ENCODE measurements at places on chromosomes 12 and 14. TPM values are rescaled to one million over a fixed set of nuclear protein-coding genes. Genes with fewer than 3 reads are reported as not detected.

GRCh38 chr14:74843653-74844052 is 32.3 kb downstream of the PROX2 start:
- DNase-seq: no peak

GRCh38 chr14:31867570-31867969 is 209.5 kb upstream of the ARHGAP5 start:
- DNase-seq: no peak

DNA sequence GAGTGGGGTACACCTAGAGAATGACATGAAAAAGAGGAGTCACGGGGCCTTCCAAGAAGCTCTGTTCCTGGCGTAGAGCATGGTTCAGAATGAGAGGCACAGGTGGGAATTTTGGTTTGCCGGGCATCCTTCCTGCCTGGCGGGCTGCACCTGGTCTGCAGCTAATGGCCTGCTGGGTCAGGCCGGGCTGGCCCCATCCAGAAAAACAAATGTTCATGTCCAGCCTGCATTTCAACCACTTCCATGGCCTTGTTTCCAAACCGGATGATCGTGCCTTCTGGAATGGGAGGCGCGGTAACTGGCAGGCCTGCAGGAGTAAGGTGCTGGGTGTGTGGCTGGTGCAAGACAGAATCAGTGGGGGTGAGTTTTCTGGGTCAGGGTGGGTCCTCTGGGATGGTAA is 14.4 kb downstream of the TEAD4 start:
- DNase-seq: no peak

DNA sequence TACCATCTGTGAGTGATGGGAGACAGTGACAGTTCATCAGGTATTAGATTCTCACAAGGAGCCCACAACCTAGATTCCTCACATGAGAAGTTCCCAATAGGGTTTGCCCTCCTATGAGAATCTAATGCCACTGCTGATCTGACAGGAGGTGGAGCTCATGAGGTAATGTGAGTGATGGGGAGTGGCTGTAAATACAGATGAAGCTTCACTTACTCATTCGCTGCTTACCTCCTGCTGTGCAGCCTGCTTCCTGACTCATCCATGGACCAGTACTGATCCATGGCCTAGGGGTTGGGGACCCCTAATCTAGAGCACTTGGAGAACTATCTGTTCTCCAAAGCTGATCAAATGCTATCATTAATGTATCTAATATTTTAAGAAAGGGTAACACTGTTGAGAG is 17.7 kb downstream of the CLEC2D start:
- no peak for DNase-seq

GRCh38 chr12:3225154-3225795 is 148.1 kb downstream of the TSPAN9 start:
- DNase-seq: no peak

DNA sequence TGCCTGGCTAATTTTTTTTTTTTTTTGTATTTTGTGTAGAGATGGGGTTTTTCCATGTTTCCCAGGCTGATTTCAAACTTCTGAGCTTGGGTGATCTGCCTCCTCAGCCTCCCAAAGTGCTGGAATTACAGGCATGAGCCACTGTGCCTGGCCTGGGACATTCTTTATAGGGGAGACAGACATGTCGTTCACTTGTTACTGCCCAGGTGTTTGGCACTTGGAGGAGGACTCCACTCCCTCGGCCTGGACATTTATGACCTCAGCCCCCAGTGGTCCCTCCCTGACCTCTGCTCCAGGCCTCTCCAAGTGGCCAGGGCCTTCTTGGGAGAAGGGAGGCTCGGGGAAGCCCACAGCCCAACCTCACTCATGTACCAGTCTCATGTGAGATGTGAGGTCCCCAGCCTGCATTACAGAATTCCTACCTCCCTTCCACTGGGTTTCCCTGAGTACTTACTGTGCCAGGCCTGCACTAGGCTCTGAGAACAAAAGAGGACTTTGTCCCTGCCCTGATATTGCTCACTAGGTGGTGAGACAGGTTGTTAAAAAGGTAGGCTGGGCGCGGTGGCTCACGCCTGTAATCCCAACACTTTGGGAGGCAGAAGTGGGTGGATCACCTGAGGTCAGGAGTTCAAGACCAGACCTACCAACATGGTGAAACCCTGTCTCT is 9.7 kb upstream of the POP5 start:
- DNase-seq: no peak

GRCh38 chr12:6093764-6094163 is 30.7 kb downstream of the VWF start:
- DNase-seq: no peak

DNA sequence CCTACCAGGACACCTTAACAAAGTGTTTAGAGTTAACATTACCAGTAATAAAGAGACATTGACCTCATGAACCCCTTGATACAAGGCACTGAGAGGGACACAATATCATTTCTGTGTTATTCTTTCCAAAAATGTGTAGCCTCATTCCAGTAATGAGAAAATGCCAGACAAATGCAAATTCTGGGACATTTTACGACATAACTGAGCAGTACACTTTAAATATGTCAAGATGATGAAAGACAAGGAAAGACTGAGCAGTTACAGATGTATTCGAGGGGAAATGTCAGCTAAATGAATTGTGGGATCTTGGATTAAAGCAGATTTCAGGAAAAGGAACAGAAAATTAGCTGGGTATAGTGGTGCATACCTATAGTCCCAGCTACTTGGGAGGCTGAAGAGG is 255.6 kb downstream of the ERC1 start:
- DNase-seq: no peak

GRCh38 chr12:124693111-124693723 is 125.8 kb upstream of the NCOR2 start:
- DNase-seq: no peak

GRCh38 chr12:49730568-49731101 is 10.7 kb upstream of the TMBIM6 start:
- no peak for DNase-seq

GRCh38 chr12:13230500-13230899 is 34.0 kb downstream of the EMP1 start:
- DNase-seq: no peak

DNA sequence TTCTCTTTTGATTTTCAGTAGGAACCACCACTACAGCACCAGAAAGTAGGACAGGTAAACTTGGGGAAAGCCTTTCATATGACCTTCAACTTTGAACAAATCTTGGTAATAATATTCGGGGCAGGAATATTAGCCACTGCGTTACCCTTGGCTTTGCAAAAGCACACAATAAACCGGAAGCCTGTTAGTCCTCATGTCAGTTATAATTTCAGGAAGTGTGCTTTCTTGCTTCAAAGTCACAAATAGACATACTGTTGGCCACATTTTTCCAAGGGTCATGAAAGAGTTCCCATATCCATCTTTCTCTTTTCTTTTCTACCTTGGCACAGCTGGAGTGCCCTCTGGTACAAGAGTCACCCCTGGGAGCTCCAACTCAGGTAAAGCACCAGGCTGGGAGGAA is 167.2 kb upstream of the CNTN1 start:
- DNase-seq: no peak

DNA sequence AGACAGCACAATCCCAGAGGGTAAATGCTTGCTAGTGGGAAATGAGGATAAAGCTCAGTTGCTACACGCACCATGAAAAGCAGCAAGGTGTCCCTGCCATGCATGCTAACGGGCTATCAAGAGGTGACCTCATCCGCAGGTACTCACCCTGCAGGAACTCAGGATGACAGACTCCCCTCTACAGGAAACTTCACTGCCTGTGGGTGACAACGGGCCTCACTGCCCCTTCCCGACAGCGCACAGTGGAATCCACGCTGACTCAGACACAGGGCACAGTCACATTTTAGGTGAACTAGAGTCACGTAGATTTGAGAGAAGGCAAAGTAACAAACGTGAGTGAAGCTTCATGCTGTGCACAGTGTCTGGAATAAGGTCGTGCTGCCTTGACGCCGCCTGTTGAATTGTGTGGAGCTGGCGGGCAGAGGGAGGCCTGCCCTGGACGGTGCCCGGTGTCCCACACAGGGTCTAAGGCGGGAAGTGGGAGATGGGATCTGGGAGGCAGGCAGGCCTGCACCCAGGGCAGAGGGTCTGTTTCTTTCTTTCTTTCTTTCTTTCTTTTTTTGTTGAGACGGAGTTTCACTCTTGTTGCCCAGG is 331.8 kb downstream of the TMEM132D start:
- DNase-seq: no peak

DNA sequence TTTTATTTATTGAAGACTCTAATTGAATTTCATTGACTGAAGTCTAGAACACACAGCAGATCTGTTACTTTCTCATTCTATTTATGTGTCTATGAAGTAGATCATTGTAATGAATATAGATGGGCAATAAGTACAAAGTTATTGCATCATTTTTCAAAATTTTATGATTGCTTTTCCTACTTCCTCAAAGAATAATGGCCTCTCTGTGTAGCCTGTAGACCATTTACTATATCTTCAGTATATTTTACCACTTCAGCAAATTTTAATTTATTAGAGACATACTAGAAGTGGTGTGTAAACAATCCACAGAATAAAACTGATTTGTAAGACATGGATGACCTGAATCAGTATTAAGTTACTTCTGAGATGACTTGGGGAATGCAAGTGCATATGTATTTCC is 291.7 kb upstream of the FAR2 start:
- DNase-seq: no peak

DNA sequence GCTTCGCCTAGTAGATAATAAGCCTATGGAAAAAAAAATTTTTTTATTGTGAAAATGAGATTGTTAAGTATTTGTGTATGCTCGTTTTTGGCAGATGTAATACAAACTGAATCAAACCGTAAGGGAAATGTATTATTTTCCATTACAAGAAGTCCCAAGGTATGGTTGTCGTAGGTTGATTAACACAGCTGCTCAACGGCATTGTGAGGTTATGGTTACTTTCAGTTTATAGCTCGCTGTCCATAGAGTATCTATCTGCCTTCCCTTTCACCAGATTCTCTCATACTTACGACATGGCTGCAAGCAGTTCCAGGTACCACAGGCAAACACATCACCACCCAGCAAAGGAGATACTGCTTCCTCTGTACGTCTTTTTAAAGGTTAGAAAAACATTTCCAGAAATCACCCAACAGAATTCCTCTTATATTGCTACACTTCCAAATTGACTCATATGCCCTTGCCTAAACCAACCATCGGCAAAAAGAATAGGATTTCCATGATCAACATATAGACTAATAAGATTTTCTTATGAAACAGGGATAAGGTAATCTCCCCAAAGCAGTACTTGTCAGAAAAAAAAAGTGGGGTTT is 338.6 kb downstream of the SYT1 start:
- no peak for DNase-seq

DNA sequence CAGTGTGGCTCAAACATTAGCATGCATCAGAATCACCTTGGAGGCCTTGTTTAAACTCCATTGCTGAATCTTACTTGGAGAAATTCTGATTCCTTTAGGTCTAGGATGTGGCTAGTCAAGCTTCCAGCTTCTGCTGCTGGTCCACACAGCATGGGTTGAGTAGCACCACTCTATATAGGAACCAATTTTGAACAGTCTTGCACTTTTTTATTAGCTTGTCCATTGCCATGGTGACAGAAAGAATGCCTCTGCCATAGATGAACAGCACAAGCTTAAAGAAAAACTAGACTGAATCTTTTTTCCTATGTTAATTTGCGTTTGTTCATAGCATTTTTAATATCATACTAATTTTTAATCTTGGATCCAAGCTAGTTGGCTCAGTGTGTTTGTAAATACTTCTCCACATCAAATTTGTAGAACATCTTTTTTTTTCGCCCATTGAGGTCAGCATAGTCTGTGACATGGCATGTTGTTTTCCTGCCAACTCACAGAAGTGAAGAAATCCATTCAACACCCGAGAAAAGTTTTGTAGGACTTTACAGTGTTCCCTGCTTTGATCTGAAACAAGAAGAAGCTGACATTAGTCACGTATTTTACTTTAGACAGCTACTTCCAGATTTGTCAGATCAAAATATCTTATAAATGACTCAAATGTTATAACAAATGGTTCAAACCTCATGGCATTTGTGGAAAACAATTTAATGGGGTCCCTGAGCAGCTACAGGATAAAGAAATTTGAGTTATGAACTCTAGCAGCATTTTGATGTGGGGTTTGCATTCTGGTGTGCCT is 438.8 kb downstream of the EGLN3 start:
- no peak for DNase-seq

DNA sequence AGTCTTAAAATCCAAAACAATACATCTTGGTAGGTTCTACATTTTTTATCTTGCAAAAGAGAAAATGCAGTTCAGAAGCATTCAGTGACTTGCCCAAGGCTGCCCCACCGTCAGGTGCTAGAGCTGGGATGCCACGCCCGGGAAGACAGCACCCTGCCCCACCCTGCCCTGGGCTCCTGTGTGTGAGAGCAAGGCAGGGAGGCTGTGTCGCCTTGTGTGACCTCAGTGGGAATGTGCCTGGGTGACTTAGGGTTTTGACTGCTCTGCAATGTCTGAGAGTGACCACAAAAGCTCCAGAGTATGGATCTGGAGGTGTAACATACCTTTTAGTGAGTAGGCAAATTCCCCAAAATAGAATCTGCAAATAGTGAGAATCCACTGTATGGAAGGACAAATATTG is 60.0 kb downstream of the AACS start:
- DNase-seq: no peak

- DNase-seq: no peak
Measured at GRCh38 chr12:56718149-56718548, 7.0 kb downstream of the NACA start.

GRCh38 chr14:72479461-72479931 is 414.4 kb downstream of the DPF3 start:
- DNase-seq: no peak

DNA sequence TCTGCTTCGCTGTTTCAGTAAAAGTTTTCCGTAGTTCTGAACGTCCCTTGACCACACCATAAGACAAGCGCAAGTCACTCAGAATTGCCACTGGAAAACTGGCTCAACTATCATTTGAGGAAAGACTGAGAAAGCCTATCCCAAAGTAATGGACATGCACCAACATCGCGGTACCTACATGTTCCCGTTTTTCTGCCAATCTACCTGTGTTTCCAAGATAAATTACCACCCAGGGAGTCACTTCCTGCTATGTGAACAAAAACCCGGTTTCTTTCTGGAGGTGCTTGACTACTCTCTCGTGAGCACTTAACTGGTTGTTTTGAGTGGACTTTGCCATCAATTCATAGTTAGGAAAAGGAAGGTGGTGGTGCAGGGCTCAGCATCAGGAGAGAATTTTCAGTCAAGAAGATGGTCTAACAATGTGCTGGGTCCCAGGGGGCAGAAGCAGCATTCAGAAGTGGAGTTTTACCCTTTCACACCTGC is 1.4 kb downstream of the EGLN3 start:
- no peak for DNase-seq

Gene TBX3
- 41.4 TPM for total RNA-seq

Gene OR4K14
- total RNA-seq: not detected

Gene CISTR
- total RNA-seq: not detected

Gene SERPINA10
- not detected for total RNA-seq

Gene TOMM20L
- 0.78 TPM for total RNA-seq

Gene GUCY2C
- total RNA-seq: not detected

Gene KLHDC1
- 19.4 TPM for total RNA-seq

Gene MOAP1
- 20.5 TPM for total RNA-seq

Gene NDUFA9
- 53.8 TPM for total RNA-seq

Gene KRT74
- total RNA-seq: not detected

Gene SPRYD3
- total RNA-seq: 79.9 TPM

Gene TRIAP1
- total RNA-seq: 9.5 TPM

Gene RPGRIP1
- total RNA-seq: not detected

Gene HNF1A
- 0.10 TPM for total RNA-seq

Gene ZC2HC1C
- 1.3 TPM for total RNA-seq

Gene CMA1
- total RNA-seq: not detected

Gene ERP27
- 1.9 TPM for total RNA-seq

Gene DHRS4L2
- total RNA-seq: 19.5 TPM

Gene GLT1D1
- total RNA-seq: 0.61 TPM
